ENCODE measurements at places on chromosomes 6 and 20.

DNA sequence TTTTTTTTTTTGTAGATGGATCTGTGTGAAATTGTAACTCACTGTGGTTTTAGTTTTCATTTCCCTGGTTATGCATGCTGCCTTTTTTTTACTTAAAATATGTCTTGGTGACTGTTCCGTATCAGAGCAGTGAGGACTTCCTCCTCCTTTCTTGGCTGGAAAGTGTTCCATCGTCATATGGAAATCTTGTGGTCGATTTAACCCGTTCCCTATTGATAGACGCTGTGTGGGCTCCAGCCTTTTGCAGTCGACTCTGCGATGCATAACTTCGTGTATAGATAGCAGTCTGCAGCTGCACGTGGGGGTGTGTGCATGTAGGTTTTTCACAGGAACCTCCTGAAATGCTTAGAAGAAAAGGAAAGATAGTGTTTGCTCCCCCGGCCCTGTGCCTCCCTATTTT is 28.1 kb upstream of the PNPLA1 start:
- H3K27me3 ChIP-seq, result peaks cover 15% of the 10 kb centered on the region
- no peak overlapping the region for H3K27ac ChIP-seq
- no peak overlapping the region for H3K4me3 ChIP-seq
- no peaks in the 10 kb centered on the region for H3K36me3 ChIP-seq
- no peak for DNase-seq
- H3K4me1 ChIP-seq, result peaks cover 9% of the 10 kb centered on the region

- no peak for DNase-seq
- no peaks in the 10 kb centered on the region for H3K27me3 ChIP-seq
- no peak overlapping the region for H3K27ac ChIP-seq
- H3K36me3 ChIP-seq, result no peaks in the 10 kb centered on the region
- peaks cover 5% of the 10 kb centered on the region for H3K4me1 ChIP-seq
Measured at GRCh38 chr6:12208190-12208589, 82.0 kb upstream of the EDN1 start.

GRCh38 chr6:126002755-126003679 is 16.7 kb downstream of the TRMT11 start:
- DNase-seq, result no peak
- peaks cover 15% of the 10 kb centered on the region for H3K4me1 ChIP-seq
- H3K36me3 ChIP-seq, result peaks cover 39% of the 10 kb centered on the region
- H3K4me3 ChIP-seq, result no peak overlapping the region
- H3K27me3 ChIP-seq, result no peaks in the 10 kb centered on the region

DNA sequence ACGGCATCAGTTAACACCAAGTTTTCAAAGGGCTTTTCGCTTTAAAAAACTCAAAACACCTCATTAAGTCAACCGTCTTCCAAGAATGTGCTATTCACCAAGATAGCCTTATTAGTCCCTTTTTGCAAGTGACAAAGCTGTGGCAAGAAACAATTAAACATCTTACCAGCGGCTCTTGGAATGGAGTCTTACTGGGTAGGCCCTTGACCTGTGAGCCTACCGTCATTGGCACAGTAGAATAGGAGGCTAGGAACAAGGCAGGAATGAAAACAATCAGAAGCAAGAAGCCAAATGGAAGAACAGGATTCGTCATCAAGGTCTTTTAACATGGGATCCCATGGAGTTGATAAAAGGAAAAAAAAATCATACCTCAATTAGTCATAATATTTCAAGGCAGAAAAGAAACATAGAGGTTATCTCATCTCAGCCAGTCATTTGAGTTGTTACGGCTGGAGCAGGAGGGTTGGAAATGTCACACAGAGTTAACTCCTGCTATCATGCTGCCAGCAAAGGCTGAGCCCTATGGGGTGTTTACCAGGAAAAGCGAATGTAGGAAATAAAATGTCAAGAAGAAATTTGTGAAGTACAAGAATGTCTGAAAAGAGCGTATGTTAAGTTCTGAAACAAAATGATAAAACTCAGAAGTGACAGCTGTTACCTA is 236.4 kb downstream of the UST start:
- no peaks in the 10 kb centered on the region for H3K27me3 ChIP-seq
- no peak overlapping the region for H3K27ac ChIP-seq
- H3K4me1 ChIP-seq, result no peaks in the 10 kb centered on the region

- no peak for DNase-seq
- H3K27ac ChIP-seq, result no peak overlapping the region
- peaks cover 9% of the 10 kb centered on the region for H3K27me3 ChIP-seq
- H3K4me1 ChIP-seq, result no peaks in the 10 kb centered on the region
Measured at GRCh38 chr6:104558746-104559145, 301.0 kb downstream of the HACE1 start.

DNA sequence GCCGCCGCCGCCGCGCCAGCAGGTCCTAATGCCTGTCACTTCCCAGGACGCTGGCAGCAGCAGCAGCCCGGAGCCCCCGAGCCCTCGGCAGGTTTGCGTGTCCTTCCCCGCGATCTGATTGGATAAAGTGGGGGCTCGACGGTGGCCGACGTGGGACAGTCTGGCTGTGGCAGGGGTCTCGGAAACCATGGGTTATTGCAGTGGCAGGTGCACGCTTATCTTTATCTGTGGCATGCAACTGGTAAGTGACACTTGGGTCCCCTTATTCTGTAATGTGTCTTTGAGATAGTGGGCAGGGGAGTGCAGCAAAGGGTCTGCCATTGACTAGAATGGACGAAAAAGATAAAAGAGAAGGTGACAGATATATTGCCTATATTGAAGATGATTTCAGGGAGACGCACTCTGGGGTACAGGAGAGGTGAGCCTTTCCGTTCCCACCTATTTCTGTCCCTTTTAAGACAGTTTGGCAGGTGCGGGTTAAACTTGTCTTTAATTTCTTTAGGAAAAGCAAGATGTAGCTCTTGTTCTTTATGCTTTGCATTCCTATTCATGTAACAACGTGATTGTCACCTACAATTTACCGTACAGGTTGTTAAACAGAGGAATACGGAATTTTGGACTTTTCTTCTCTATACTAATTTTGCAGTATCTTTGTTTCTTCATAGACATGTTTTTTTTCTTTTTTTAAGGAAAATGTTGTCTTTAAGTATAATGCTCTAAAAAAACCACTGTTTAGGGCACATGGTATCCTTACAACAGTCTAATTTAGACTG is 535 bp downstream of the NKAIN2 start:
- peaks cover 7% of the 10 kb centered on the region for H3K4me1 ChIP-seq
- H3K27me3 ChIP-seq, result peaks cover 42% of the 10 kb centered on the region

GRCh38 chr20:44720997-44721784 is 6.0 kb downstream of the CCN5 start:
- no peaks in the 10 kb centered on the region for H3K36me3 ChIP-seq
- peaks cover 5% of the 10 kb centered on the region for H3K4me1 ChIP-seq
- H3K4me3 ChIP-seq, result no peak overlapping the region
- no peaks in the 10 kb centered on the region for H3K27me3 ChIP-seq
- DNase-seq, result no peak

DNA sequence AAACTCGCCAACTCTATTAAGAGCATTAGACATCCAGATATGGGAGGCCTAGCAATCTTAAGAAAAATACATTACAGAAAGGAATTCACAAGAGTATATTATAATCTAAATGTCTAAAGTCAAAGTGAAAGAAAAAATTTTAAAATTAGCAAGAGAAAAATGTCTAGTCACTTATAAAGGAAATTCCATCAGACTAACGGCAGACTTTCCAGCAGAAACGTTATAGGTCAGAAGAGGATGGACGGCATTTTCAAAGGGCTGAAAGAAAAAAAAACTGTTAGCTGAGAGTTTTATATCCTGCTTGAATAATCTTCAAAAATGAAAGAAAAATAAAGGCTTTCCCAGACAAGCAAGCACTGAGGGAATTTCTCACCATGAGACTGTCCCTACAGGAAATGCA is 269.0 kb downstream of the HDGFL1 start:
- no peak overlapping the region for H3K4me3 ChIP-seq
- H3K36me3 ChIP-seq, result peaks cover 2% of the 10 kb centered on the region
- peaks cover 4% of the 10 kb centered on the region for H3K27me3 ChIP-seq
- H3K4me1 ChIP-seq, result no peaks in the 10 kb centered on the region
- DNase-seq, result no peak

GRCh38 chr6:162118706-162119105 is 608.9 kb downstream of the PRKN start:
- DNase-seq, result no peak
- H3K27me3 ChIP-seq, result no peaks in the 10 kb centered on the region
- no peak overlapping the region for H3K4me3 ChIP-seq
- no peak overlapping the region for H3K27ac ChIP-seq
- H3K4me1 ChIP-seq, result peaks cover 5% of the 10 kb centered on the region

DNA sequence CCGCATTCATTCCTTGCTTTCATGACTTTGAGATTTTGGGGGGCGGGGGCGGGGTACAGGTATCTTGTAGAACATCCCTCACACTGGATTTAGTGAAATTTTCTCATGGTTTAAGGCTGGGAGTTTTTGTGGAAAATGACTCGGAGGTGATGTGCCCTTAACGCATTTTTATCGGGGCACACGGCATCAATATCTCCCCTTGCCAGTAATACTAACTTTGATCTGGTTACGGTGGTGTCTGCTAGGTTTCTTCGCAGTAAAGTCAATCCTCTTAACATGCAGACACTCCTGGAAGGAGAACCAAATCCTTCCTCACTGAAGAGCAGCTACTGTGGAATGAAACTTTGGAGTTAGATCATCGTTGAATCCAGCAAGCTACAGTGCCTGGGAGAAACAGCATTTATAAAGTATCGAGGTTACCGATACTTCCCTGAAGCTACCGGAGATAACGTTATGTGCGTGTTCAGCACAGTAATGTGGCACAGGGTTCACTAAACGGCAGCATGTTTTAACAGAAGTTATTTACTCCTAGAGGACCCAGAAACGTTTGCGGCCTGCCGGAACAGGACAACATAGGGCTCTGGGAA is 1.2 kb upstream of the DYNLRB1 start:
- peak overlapping the region; percentile 99 for H3K4me3 ChIP-seq
- H3K36me3 ChIP-seq, result peaks cover 4% of the 10 kb centered on the region
- H3K4me1 ChIP-seq, result peaks cover 32% of the 10 kb centered on the region
- peak overlapping the region; percentile 95 for H3K27ac ChIP-seq

DNA sequence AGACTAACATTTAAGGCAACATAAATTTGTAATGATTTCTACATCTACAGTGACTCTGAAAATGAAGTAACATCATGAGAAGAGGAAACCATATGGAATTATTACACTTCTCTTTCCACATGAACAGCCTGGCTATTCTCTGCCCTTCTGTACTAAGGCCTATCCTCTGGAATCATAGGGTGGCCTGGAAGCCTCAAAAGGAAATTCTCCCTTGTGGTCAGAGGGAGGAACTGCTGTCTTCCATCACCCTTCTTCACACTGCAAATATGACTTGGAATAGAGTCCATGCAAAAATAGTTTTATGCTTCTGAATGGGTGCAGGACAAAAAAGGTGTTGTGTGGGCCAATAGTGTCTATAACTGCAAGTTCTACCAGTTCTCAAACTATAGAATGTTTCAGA is 44.6 kb upstream of the SH3BGRL2 start:
- no peak overlapping the region for H3K4me3 ChIP-seq
- H3K4me1 ChIP-seq, result no peaks in the 10 kb centered on the region
- DNase-seq, result no peak
- no peaks in the 10 kb centered on the region for H3K36me3 ChIP-seq
- H3K27me3 ChIP-seq, result no peaks in the 10 kb centered on the region
- H3K27ac ChIP-seq, result no peak overlapping the region

GRCh38 chr6:113187661-113188060 is 669.5 kb upstream of the MARCKS start:
- no peaks in the 10 kb centered on the region for H3K36me3 ChIP-seq
- no peak overlapping the region for H3K4me3 ChIP-seq
- DNase-seq, result no peak
- H3K27me3 ChIP-seq, result no peaks in the 10 kb centered on the region
- no peak overlapping the region for H3K27ac ChIP-seq

- no peaks in the 10 kb centered on the region for H3K36me3 ChIP-seq
- DNase-seq, result no peak
- peaks cover 7% of the 10 kb centered on the region for H3K27me3 ChIP-seq
- no peak overlapping the region for H3K4me3 ChIP-seq
Measured at GRCh38 chr20:19056909-19057308, 155.5 kb upstream of the SLC24A3 start.

DNA sequence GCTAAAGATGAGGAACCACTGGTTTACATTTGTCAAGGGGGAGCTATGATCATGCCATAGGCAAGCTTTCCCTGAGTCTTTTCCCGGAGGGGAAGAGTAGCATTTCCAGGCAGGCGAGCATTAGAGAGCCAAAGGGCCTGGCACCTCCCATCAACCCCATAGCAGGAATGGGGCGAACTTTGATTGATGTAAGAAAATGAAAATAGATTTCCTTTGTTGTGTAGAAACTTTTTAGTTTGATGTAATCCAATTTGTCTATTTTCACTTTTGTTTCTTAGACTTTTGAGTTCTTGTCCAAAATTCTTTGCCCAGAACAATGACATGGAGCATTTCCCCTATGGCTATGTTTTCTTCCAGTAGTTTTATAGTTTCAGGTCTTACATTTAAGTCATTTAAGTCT is 85.2 kb downstream of the CDH26 start:
- no peaks in the 10 kb centered on the region for H3K4me1 ChIP-seq
- no peak overlapping the region for H3K4me3 ChIP-seq
- H3K36me3 ChIP-seq, result no peaks in the 10 kb centered on the region

DNA sequence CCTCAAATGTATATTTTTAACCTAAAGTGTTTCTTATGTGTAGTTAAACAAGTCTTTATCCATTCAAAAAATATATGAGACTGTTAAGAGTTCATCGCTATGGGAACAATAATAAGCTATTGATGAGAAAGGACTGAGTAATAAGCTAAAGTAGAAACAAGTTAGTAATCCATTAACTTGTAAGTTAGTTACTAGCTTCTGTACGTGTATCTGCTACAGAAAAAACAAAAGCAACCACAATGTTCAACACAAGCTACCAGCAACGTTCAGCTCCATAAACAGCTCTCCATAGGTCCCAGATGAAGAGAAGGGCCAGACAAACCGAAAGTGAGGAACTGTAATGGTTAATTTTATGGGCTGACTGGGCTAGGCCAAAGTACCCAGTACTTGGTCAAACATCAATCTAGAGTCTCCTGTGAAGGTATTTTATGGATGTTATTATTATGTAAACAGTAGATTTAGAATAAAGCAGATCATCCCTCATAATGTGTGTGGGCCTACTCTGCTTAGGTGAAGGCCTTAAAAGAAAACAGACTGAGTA is 33.8 kb upstream of the FAM135A start:
- no peak for DNase-seq
- H3K27me3 ChIP-seq, result peaks cover 19% of the 10 kb centered on the region
- H3K27ac ChIP-seq, result no peak overlapping the region
- H3K36me3 ChIP-seq, result no peaks in the 10 kb centered on the region
- H3K4me3 ChIP-seq, result no peak overlapping the region

DNA sequence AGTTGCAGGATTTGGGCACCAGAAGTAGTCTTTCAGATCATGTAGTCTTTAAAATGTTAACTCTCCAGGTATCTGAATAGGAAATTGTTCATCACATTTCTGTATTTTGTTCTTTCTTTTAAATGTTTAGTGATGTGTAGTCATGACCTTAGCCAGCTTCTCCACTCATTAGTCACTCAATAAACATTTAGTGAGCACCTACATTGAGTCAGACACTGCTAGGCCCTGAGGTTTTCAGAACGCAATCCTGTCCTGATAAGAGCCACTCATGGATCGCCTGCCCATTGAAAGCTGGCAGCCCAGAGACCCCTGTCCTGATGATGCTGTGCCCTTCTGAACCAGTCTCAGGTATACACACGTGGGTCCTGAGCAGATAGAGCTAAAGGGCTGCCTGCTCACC is 163.4 kb upstream of the HEY2 start:
- no peaks in the 10 kb centered on the region for H3K4me1 ChIP-seq
- DNase-seq, result no peak

- H3K27me3 ChIP-seq, result peaks cover 12% of the 10 kb centered on the region
- DNase-seq, result no peak
- no peaks in the 10 kb centered on the region for H3K36me3 ChIP-seq
- no peak overlapping the region for H3K27ac ChIP-seq
- H3K4me1 ChIP-seq, result peaks cover 2% of the 10 kb centered on the region
Measured at GRCh38 chr6:37126493-37126958, 43.4 kb upstream of the PIM1 start.
